Activated naive CD4-positive, alpha-beta T cell treated with anti-CD3 and anti-CD28 coated beads, Interleukin-2, amount 10 ng/mL, durations not matched to agents 7 days and 5 days (primary cell): ENCODE measurements at places on chromosomes 16 and 17.

DNA sequence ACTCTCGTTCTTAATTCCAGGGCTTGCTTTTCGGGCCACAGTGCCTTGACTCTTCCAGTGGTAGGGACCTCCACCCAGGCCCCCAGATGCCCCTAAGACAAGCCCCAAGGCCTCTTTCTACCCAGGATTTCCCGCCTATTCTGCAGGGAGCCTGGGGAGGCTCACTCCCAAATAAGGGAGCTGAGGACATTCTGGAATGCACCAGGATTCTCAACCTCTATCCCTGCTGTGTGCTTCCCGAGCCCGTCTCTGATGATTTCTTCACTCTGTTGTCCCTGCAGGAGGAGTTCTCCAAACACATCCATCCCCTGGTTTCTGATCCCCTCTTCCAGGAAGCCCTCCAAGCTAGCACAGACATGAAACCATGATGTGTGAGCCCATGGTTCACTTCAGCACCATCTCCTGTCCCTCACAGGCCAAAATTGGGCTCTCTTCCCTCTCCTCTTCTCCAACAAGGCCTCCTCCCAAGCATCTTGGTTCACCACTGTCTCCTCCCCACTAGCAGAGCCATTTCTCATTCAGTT is 255.9 kb downstream of the KATNIP start:
- DNase-seq: no peak
- H3K27ac ChIP-seq: no peak overlapping the region
- no peaks in the 10 kb centered on the region for H3K36me3 ChIP-seq
- no peak overlapping the region for H3K4me3 ChIP-seq

DNA sequence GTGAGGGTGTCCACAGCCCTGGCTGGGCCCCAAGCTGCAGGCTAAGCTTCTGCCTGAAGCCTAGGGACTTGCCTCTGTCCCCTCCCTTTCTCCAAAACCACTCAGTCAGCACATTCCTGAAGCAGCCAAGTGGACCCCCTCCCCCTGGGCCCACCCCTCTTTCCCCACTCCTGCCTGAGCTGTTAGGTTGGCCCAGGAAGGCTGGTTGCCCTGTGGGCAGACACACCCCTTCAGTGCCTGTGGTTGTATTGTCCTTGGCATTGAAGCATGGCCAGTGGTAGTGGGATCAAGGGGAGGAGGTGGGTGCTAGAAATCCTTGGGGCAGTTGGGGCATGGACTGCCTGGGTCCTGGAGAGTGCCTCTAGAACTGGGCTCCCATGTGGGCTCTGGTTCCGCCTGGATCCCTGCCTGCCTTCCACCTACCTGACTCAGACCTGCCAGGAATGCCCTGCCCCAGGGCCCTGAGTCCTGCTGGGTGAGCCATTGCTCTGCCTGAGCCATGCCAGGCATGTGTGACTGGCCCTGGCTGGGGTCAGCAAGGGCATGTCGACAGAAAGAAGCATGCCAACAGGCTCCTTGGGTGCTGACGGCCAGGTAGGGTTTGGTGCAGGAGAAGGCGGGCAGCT is 2.1 kb downstream of the TRAF4 start:
- H3K36me3 ChIP-seq: peaks cover 13% of the 10 kb centered on the region
- no peaks in the 10 kb centered on the region for H3K27me3 ChIP-seq
- H3K27ac ChIP-seq: peak overlapping the region; percentile 71
- peak overlapping the region; percentile 89 for H3K4me3 ChIP-seq
- no peak for DNase-seq

- no peaks in the 10 kb centered on the region for H3K4me1 ChIP-seq
- DNase-seq: no peak
- no peaks in the 10 kb centered on the region for H3K27me3 ChIP-seq
- H3K4me3 ChIP-seq: no peak overlapping the region
These were observed 93.9 kb upstream of the CDH8 start for GRCh38 chr16:62130101-62130500.

DNA sequence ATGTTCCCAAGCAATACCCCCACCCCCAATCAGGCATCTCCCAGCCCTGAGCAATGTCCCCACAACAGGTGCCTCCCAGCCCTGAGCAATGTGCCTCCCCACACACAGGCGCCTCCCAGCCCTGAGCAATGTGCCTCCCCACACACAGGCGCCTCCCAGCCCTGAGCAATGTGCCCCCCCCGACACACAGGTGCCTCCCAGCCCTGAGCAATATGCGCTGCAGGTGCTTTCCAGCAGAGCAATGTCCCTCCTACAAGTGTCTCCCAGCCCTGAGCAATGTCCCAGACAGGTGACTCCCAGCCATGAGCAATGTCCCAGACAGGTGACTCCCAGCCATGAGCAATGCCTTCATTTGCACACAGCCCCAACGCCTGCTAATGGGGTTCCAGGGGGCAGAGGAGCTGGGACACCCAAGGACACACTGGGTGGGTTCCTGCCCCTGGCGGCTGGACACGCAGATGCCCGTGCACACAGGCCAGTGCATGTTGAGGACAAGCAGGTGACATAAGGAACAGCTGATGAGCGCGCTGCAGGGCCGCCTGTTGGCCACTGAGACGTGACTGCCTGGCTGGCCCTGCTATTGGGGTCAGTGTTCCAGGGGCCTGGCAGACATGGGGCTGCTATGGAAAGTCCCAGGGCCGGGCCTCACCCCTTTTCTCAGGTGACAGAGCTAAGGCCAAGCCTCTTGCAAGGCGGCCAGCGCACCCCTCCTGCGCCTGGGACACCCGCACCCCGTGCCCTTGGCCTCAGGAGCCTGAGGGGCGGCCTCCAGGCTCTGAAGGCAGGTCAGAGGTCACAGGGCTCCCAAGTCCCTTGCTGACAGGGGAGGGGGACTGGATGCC is 26.9 kb upstream of the PABPN1L start:
- no peak for DNase-seq
- H3K4me3 ChIP-seq: no peak overlapping the region
- no peak overlapping the region for H3K27ac ChIP-seq
- no peaks in the 10 kb centered on the region for H3K4me1 ChIP-seq
- no peaks in the 10 kb centered on the region for H3K27me3 ChIP-seq

GRCh38 chr17:1985686-1986085 is 39.4 kb downstream of the RTN4RL1 start:
- no peak overlapping the region for H3K4me3 ChIP-seq
- no peak for DNase-seq
- no peaks in the 10 kb centered on the region for H3K4me1 ChIP-seq
- peaks cover 65% of the 10 kb centered on the region for H3K27me3 ChIP-seq

- peak overlapping the region; percentile 6 for H3K27ac ChIP-seq
- H3K4me1 ChIP-seq: peaks cover 76% of the 10 kb centered on the region
- peaks cover 42% of the 10 kb centered on the region for H3K36me3 ChIP-seq
- DNase-seq: no peak
These were observed 5.6 kb downstream of the STAT5B start for GRCh38 chr17:42270596-42270995.

DNA sequence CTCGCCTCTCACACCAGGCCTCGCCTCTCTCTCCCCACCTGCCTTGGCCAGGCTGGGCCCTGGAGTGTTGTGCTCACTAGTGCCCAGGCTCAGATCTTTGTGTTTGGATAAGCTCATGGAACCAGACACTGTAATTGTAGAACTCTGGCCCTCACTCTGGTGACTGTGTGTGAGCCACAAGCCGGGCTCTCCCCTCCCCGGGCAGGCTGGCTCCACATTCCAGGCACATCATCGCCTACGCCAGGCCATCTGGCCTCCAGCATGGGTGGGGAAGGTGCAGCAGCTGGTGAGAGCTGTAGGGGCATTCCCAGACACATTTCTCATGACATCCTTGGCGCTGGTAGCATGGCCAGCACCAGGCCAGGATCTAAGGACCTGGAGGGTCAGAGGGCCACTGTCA is 202.3 kb downstream of the RAB11FIP4 start:
- no peak overlapping the region for H3K27ac ChIP-seq
- no peaks in the 10 kb centered on the region for H3K4me1 ChIP-seq
- no peaks in the 10 kb centered on the region for H3K36me3 ChIP-seq
- H3K27me3 ChIP-seq: peaks cover 6% of the 10 kb centered on the region
- DNase-seq: no peak
- H3K4me3 ChIP-seq: no peak overlapping the region

DNA sequence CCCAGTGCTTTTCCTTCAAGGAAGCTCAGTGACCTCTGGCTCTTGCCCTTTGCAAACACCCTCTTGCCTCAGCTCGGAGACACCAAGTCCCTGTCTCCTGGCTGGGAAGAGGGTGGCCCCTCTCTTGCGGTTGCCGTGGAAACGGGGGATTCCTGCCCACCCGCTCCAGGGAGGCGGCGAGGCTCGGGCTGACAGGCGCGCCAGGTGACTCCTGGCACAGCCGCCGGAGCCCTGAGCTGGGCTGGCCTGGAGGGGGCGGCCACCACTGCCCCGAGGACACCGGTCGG is 71.4 kb downstream of the ABR start:
- peak overlapping the region; percentile 88 for H3K4me3 ChIP-seq
- H3K27ac ChIP-seq: peak overlapping the region; percentile 37
- DNase-seq: no peak
- H3K27me3 ChIP-seq: no peaks in the 10 kb centered on the region

DNA sequence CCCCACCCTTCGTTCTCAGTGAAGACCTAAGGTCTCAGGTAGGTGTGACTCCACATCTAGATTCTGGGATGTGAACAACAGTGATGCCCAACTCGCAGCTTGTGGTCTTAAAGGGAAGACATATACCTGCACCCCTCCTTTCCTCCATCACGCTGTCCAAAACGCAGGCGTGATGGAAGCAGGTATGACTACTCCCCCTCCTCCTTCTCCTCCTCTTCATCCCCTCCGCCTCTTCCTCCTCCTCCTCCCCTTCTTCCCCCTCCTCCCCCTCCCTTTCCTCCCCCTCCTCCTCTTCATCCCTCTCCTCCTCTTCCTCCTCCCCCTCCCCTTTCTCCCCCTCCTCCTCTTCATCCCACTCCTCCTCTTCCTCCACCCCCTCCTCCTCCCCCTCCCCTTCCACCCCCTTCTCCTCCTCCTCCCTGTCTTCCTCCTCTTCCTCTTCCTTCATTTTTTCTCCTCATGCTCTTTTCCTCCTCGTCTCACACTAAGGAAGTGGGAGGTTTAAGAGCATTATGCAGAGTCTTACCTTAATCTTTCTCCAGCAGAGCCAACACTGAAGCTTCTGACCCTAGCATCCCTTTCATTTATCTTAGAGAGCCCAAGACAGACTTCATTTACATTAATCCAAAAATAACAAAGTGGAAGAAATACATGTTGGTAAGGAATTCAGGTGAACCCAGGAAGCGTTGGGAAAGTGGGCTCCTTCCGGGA is 352.5 kb downstream of the FOXL1 start:
- H3K4me1 ChIP-seq: no peaks in the 10 kb centered on the region
- no peaks in the 10 kb centered on the region for H3K36me3 ChIP-seq
- no peak for DNase-seq
- no peak overlapping the region for H3K27ac ChIP-seq
- peaks cover 26% of the 10 kb centered on the region for H3K27me3 ChIP-seq

- peaks cover 55% of the 10 kb centered on the region for H3K27me3 ChIP-seq
- H3K4me1 ChIP-seq: no peaks in the 10 kb centered on the region
- no peak overlapping the region for H3K27ac ChIP-seq
- H3K4me3 ChIP-seq: no peak overlapping the region
These were observed 13.1 kb downstream of the CTRB2 start for GRCh38 chr16:75193730-75194444.

DNA sequence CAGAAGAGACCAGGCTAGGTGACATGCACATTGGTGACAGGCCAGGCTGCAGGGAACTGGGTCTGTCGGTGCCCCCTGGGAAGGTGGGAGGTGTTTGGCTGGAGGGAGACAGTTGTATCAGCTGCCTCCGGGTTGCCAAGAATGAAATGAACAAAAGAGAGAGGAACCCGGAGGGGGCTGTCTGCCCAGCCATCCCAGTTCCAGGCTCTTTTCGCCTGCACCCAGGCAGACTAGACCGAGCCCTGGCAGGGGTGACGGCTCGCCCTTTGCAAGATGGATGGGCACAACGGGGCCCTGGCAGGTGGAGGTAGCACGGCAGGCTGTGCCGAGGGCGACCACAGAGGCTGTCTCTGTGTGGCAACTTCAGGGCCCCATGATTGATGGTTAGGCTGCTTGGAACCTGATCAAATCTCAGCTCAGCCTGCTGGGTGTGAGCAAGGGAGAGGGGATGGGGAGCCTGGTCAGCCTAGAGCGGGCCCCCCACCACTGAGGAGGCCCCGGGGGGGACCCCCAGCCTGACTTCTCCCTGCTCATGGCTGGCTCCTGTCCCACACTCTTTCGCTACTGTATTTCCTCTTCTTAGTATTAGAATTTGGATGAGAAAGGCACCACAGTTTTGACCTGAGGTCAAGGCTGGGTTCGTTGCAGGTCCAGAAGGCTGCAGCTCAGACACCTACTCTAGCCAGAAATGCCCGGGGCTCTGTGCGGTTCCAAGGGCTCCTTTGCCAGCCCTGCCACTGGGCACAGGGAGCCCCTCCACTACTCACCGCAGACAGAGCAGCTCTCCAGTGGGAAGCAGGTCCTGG is 118.9 kb upstream of the CHMP6 start:
- no peak for DNase-seq
- H3K27me3 ChIP-seq: no peaks in the 10 kb centered on the region
- H3K4me3 ChIP-seq: no peak overlapping the region
- peak overlapping the region; percentile 87 for H3K27ac ChIP-seq

GRCh38 chr17:28864991-28865849 is 10.4 kb downstream of the ERAL1 start:
- no peak for DNase-seq
- peaks cover 10% of the 10 kb centered on the region for H3K4me1 ChIP-seq
- peaks cover 8% of the 10 kb centered on the region for H3K36me3 ChIP-seq
- H3K27ac ChIP-seq: no peak overlapping the region
- no peak overlapping the region for H3K4me3 ChIP-seq

DNA sequence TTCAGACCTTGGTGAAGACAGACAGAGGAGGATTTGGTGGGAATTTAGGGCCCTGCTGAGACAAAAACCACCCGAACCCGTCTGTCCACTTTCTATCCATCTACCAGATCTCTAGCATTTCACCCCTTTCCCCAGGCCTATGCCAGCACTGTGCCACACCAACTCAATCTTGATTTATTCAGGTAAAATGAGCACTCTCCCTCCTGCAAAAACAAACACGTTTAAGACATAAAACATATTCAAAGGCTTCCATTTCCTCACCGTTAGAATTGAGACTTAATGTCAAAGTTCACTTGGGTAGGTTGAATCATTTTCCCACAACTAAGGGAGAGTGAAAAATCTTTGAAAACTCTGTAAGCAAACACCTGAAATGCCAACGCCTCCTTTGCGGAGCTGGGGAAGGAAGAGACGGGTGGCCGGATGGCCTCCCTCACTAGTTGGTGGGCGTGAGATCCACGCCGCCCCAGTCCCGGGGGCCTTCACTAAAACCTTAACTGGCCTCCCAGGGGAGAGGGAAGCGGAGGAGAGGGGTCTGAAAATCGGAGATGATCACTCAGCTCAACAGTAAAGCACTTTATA is 862 bp downstream of the DCAKD start:
- peak overlapping the region; percentile 98 for H3K27ac ChIP-seq
- peak; percentile 58 for DNase-seq
- no peaks in the 10 kb centered on the region for H3K27me3 ChIP-seq
- H3K4me1 ChIP-seq: peaks cover 56% of the 10 kb centered on the region
- peak overlapping the region; percentile 86 for H3K4me3 ChIP-seq
